ENCODE measurements at places on chromosomes 2 and 18.

GRCh38 chr2:109239720-109240119, 110.7 kb downstream of the SH3RF3 start:
- no peak for DNase-seq

- no peak for DNase-seq
Observed at GRCh38 chr2:149562324-149562723, 25.3 kb downstream of the MMADHC start.

GRCh38 chr2:151410485-151410834, 758 bp downstream of the RIF1 start:
- no peak for DNase-seq

GRCh38 chr18:3985664-3986063, 469.4 kb downstream of the DLGAP1 start:
- DNase-seq, result peak; percentile 64

DNA sequence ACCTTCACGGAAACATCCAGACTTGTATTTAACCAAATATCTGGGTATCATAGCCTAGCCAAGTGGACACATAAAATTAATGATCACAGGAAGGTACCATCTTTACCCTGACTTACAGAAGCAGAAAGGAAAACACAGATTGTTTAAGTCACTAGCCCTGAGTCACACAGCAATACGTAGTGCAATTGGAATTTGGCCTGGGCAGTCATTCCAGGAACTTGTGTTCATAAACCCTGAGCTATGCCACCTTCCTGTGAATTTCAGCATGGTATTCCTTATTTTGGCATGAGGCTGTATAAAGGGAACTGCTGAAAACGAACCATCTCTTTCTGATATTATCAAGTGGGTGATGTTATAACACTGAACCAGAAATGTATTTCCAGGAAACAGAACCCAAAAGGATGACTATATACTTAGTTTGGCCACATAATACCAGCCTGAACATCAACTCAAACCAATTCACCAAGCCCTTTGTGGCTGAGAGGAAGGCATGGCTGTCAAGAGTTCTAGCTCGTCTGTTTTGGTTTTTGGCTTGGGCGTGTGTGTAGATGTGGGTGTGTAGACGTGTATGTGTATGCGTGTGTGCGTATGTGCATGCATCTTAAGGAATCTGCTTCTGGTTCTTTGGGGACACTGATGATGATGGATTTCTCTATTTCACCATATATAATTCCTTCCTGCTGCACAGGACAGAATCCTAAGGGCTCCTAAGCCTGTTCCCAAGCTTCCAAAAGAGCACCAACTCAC, 533.4 kb upstream of the ID2 start:
- peak; percentile 63 for DNase-seq

All from fibroblast of skin of left quadriceps (primary cell).